AG09309 (cell line): ENCODE measurements at places on chromosomes 12 and 14.

- DNase-seq, result no peak
These were observed 118.9 kb downstream of the UNC79 start for GRCh38 chr14:93549595-93549994.

DNA sequence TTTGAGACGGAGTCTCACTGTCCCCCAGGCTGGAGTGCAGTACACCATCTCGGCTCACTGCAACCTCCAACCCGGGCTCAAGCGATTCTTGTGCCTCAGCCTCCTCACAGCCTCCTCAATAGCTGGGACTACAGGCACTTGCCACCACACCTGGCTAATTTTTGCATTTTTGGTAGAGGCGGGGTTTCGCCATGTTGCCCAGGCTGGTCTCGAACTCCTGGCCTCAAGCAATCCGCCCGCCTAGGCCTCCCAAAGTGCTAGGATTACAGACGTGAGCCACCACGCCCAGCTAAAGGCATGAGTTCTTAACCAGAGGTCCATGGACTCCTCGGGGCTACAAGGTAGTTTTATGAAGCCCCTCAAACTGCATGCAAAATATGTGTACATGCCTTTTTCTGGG lies 2.1 kb downstream of the SARNP start:
- no peak for DNase-seq

DNA sequence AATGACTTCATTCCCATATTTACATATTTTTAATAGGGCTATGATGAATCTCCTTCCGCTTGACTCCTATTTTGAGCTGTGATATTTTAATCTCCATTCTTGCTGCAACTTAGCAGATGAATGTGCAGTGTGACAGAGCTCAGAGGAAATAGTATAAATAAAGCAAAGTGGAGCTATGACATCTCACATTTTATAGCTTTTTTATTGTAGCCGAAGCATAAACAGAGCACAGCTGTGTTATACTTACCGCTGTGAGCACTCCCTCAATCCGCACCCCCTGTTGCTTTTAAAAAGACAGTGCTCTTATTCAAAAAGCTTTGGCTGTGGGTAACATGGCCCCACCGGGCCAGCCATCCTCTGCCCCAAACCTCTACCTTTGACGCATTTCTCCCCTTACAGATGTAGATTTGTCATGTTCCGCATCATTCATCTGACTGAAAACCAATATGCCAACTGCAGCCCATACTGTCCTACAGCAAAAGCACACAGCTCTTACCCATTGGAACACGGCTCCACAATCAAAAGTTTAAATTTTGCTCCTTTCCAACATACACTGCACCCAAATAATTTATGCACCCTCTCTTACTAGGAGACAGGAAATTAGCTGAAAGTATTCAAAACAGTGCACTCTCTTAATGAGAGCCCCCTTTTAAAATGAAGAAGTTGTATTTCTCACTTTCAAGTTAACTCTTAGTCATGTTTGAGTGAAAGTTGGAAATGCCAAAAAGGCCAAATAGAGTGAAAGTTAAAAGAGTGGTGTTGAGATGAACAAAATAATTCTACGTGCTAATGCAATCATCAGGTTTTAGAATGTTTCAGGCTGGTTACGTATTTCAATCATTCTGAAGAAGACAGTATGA lies 429.3 kb upstream of the SOX5 start:
- no peak for DNase-seq

DNA sequence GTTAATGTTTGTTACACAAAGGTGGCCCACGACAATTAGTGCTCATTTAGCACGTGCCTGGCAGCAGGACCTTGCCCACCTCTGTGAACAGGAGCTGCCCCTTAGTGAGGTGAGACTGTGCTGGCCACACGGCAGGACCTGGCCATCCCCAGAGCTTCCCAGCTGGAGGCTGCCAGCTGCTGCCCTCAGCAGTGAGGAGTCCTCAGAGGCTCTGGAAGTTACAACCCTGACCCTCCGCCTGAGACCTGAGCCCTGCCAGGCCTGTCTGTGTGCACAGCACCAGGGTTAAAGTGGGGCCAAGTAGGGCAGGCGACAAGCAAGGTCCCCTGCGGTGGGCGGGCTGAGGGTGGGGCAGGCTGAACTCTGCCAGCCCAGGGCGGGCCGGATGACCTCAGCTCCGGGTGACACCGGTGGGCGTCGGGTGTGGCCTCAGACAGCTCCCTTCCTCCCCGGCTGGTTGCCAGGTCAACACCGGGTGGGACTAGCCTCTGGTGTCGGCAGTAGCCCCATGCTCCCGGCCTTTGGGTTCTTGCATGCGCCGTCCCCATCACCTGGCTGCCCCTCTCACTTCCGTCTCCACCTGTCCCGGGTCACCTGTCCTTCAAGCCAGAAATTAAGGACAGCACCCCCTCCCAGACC lies 9.2 kb upstream of the LBHD2 start:
- DNase-seq, result no peak

DNA sequence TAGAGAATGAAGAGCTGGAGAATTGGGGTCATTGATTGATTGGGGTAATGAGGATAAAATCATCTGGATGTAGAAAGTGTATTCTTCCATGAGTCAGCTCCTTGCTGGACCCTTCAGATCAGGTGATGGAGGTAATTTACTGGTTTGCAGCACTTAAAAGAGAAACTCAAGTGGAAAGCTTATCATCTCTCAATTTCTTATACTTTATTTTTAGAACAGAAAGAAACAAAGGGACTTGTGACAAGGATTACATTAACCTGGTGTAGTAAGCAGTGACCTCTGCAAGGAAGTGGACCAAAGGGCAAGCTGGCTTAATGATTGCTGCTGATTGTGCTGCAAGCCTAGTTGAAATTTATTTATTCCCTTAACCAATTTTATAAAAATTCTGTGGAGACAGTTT lies 405.0 kb downstream of the TRHDE start:
- DNase-seq, result no peak
